ENCODE measurements at places on chromosomes 6 and 20. TPM values are rescaled to one million over a fixed set of nuclear protein-coding genes. Genes with fewer than 3 reads are reported as not detected.

IYD gene
- 3.2 TPM for polyA plus RNA-seq

KIF6 gene
- polyA plus RNA-seq = 3.6 TPM

CCN2 gene
- 285 TPM for polyA plus RNA-seq

TSHZ2 gene
- polyA plus RNA-seq = 14.5 TPM

VGLL2 gene
- polyA plus RNA-seq = not detected

HEY2 gene
- polyA plus RNA-seq = 7.1 TPM

TREML2 gene
- polyA plus RNA-seq = 0.08 TPM

MCCD1 gene
- 20.1 TPM for polyA plus RNA-seq

IPCEF1 gene
- 5.5 TPM for polyA plus RNA-seq

LAMP5 gene
- polyA plus RNA-seq = 7.5 TPM

LY6G6C gene
- polyA plus RNA-seq = 0.47 TPM

AGPAT4 gene
- 17.3 TPM for polyA plus RNA-seq

FLRT3 gene
- polyA plus RNA-seq = 128 TPM

ZNF341 gene
- polyA plus RNA-seq = 5.0 TPM

LY6G6D gene
- polyA plus RNA-seq = not detected

C20orf202 gene
- 0.57 TPM for polyA plus RNA-seq

STX11 gene
- 0.78 TPM for polyA plus RNA-seq

ANGPT4 gene
- 0.40 TPM for polyA plus RNA-seq

CTCFL gene
- 1.0 TPM for polyA plus RNA-seq

GLP1R gene
- 0.71 TPM for polyA plus RNA-seq

ENPP5 gene
- polyA plus RNA-seq = 13.6 TPM

ELOVL4 gene
- 3.5 TPM for polyA plus RNA-seq

DEFB124 gene
- polyA plus RNA-seq = 0.37 TPM

LAMA4 gene
- polyA plus RNA-seq = 109 TPM

MEI4 gene
- polyA plus RNA-seq = 1.4 TPM

C2 gene
- polyA plus RNA-seq = 3.3 TPM

NKAIN2 gene
- polyA plus RNA-seq = 15.9 TPM

CD109 gene
- polyA plus RNA-seq = 12.3 TPM

SGK2 gene
- 76.0 TPM for polyA plus RNA-seq

SLC17A3 gene
- 1.2 TPM for polyA plus RNA-seq

DHX35 gene
- polyA plus RNA-seq = 18.8 TPM

APOBEC2 gene
- 0.52 TPM for polyA plus RNA-seq

SF3B5 gene
- 129 TPM for polyA plus RNA-seq

KCNB1 gene
- polyA plus RNA-seq = 0.72 TPM

ID1 gene
- polyA plus RNA-seq = 220 TPM
